ENCODE measurements at places on chromosomes 2 and 18.

DNA sequence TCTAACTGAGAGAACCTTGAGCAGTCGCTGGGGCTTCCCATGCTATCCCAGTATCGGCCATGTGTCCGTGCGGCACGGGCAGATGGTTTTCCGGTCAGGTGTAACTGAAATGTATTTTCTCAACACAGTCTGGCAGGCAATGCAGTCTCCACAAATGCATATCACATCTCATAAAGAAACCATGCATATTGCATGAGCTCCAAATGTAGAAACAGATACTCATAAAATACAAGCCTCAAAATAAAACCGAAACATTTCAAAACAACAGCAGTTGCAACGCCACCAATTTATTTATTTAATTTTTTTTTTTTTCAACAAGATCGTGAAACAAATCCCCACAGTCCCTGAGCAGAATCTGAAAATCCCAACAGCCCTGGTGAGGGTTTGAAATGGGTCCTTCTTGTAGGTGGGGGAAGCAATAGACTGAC is 299.4 kb downstream of the LPIN1 start:
- DNase-seq, result no peak

DNA sequence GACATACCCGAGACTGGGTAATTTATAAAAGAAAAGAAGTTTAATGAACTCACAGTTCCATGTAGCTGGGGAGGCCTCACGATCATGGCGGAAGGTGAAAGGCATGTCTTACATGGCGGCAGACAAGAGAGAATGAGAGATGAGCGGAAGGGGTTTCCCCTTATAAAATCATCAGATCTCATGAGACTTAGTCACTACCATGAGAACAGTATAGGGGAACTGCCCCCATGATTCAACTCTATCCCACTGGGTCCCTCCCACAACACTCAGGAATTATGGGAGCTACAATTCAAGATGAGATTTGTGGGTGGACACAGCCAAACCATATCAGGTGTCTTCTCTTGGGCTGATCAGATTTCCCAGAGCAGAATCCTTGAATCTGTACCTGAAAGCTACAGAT is 617.3 kb upstream of the ID2 start:
- DNase-seq, result no peak

- no peak for DNase-seq
Observed at GRCh38 chr2:191250400-191250799, 5.2 kb downstream of the MYO1B start.

GRCh38 chr2:72985891-72986683 is 68.8 kb downstream of the EMX1 start:
- no peak for DNase-seq

GRCh38 chr2:172295677-172296076 is 131.7 kb upstream of the ITGA6 start:
- no peak for DNase-seq
